ENCODE measurements at places on chromosomes 2 and 18.

- DNase-seq, result peak; percentile 74
These were observed 14.0 kb downstream of the ANXA4 start for GRCh38 chr2:69755862-69756467.

DNA sequence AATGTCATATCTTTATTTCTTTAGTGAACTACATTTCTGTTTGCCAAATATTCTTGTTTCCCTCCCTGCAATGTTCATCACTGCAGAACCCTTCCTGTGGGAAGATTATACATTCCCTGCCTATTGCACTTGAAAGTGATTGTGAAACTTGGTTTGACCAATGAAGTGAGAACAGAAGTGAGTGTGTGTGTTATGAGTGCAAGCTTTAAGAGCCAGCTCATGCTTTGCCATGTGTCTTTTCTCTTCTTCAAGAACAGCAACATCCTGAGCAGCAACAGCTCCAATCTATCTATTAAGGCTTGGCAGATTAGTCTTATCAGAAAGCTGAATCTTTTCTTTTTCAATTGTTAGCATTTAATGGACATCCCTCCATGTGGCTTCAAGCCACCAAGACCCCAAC lies 42.0 kb upstream of the UBE2E3 start:
- DNase-seq, result peak; percentile 23

DNA sequence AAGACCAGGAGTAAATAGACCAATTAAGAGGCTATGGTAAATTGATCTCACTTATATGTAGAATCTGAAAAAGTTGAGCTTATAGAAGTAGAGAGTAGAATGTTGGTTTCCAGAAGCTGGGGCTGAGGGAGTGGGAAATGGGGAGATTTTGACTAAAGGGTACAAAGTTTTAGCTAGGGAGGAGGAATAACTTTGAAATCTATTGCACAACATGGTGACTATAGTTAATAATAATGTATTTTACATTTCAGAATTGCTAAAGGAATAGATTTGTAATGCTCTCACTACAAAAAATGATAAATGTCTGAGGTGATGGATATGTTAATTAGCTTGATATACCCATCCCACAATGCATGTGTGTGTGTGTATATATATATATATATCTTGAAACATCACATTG lies 82.1 kb downstream of the UBR3 start:
- no peak for DNase-seq

- DNase-seq, result no peak
These were observed 226.5 kb upstream of the SPRED2 start for GRCh38 chr2:65658881-65659280.

DNA sequence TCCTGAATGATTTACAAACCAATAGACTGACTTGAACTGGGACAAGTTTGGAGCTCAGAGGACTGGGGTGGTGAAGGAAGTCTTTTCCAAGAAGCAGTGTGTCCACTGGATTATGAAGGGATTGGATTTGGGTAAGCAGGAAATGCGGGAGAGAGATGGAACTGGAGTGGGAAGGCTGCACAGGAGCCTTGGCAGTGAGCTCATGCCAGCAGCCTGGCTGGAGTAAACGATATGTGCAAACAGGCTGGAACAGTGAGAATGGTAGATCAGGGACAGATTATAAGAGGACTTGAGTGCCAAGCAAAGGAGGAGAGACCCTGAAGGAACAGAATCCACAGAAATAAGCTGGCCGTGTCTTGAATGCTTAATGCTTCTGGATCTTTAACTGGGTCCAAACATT lies 121.9 kb upstream of the GATA6 start:
- DNase-seq, result no peak

DNA sequence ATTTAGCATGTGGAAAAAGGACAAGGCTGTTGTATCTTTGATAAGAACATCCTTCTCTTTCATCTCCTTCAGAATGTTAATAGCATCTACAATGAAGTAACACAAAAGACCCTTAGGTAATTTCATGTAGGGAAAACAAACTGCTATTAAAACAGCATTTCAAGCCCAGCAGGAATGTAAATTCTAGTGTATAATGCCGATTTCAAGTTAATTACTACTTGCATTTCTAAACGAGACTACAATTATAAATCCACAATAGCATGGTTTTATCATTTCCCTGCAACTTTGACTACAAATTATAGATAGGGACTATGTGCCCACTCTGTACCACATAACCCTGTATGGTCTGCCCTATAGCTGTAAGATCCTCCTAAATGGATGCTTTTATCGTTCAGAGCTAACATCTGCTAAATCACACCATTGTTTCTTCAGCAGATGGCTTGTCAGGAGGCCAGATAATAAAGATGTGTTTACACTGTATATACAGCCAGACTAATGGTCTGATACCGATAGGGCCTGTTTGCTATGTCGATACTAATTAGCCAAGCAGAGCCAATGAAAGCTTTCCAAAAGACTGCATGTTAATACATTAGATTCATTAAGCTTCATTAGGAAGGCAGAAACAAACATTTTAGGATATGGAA lies 51.9 kb downstream of the LRPPRC start:
- no peak for DNase-seq

DNA sequence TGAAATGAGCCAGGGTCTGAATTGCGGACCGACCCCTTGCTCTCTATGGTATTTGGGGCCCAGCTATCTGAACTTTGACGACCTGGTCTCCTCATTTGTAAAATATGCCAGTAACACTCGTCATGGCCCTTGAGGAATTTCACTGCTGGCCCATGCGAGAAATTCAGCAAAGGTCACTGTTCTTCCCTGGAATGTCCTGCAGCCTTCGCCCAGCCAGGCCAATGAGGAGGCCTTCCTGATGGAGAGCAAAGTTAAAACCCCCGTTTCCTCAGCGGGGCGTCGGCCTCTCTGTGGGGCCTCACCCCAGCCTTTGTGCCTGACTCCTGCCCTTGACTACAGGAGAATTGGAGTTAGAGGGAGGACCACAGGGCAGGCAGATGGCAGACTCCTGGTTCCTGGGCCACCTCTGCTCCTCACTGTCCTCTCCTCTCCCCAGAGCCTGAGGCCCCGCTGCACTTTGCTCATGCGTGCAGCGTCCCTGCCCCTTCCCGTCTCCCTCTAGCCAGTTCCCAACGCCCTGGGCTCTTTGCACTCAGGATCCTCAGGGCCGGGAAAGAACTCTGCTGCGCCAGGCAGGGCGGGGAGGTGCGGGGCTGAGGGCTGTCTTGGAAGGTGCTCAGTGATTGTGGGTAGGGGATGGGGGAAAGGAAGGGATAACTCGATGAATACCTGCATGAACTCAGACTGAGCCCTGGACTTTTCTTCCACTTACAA lies 257.0 kb upstream of the RAB6C start:
- DNase-seq, result no peak

- DNase-seq, result no peak
These were observed 344.4 kb upstream of the SLC39A10 start for GRCh38 chr2:195312662-195313061.

GRCh38 chr2:241895712-241896641 lies 26.4 kb downstream of the RTP5 start:
- DNase-seq, result no peak

DNA sequence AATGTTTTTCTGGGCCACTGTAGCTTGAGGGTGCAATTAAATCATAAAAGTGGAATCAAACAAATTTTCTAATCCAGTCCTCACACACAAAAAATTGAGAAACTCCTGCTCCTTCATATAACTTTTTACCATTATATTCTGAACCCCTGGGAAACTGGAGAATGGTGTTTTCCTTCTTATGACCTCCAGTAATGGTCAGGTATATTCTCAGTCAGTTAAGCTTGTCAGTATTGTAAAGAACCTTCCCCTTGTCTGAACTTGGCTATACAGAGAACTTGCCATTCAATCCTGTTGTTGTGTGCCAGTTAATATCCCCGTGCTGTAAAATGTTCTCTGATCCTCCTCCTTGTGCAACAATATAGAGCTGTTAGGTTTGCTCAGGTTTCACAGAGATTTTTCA lies 39.5 kb downstream of the ZNF804A start:
- no peak for DNase-seq

- DNase-seq, result peak; percentile 96
These were observed 145.3 kb downstream of the C1D start for GRCh38 chr2:67917332-67918054.

- peak; percentile 62 for DNase-seq
These were observed 146.3 kb downstream of the WDSUB1 start for GRCh38 chr2:159140070-159140769.

- DNase-seq, result no peak
These were observed 16.5 kb upstream of the FIGN start for GRCh38 chr2:163752267-163752666.

- no peak for DNase-seq
These were observed 30.5 kb upstream of the MAL start for GRCh38 chr2:94994914-94995552.

DNA sequence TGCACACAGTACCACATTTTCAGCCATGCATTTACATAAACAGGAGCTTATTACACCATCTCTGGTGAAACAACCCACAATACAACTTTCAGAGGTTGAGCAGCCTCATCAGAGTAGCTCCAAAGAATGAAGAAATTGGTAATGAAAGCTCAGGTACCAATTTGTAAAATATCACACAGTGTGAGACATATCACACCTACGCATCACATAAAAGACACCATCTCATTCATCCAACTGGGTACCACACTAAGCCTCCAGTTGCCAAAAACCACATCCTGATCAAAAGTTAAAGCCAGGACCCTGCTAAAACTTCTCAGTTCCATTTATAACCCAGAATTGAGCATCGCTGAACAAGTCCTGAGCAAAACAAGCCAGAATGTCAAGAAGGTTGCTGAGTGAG lies 4.6 kb downstream of the TMEM163 start:
- DNase-seq, result no peak

- DNase-seq, result no peak
These were observed 23.0 kb downstream of the TMEM247 start for GRCh38 chr2:46502291-46502885.

DNA sequence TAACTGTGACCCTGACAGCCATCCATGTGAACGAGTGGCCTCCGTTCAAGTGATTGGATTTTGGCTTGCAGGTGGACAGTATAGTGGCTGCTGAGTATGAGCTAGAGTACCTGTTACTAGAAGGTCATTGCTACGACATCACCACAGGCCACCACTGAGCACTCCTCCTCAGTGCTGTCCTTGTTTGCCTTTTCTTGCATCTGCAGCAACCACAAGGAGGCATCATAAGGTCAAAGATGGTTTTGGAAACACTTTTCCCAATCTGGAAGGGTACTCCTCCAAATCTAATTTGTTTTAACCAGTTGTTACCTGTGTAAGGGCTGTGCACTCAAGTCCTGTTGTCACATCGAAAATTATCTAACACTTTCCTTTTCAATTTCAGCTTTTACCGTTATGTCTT lies 81.2 kb downstream of the UGGT1 start:
- DNase-seq, result no peak

GRCh38 chr2:128324897-128325410 lies 6.3 kb upstream of the HS6ST1 start:
- no peak for DNase-seq

- DNase-seq, result peak; percentile 87
These were observed 91.2 kb downstream of the TWIST2 start for GRCh38 chr2:238939074-238939473.

DNA sequence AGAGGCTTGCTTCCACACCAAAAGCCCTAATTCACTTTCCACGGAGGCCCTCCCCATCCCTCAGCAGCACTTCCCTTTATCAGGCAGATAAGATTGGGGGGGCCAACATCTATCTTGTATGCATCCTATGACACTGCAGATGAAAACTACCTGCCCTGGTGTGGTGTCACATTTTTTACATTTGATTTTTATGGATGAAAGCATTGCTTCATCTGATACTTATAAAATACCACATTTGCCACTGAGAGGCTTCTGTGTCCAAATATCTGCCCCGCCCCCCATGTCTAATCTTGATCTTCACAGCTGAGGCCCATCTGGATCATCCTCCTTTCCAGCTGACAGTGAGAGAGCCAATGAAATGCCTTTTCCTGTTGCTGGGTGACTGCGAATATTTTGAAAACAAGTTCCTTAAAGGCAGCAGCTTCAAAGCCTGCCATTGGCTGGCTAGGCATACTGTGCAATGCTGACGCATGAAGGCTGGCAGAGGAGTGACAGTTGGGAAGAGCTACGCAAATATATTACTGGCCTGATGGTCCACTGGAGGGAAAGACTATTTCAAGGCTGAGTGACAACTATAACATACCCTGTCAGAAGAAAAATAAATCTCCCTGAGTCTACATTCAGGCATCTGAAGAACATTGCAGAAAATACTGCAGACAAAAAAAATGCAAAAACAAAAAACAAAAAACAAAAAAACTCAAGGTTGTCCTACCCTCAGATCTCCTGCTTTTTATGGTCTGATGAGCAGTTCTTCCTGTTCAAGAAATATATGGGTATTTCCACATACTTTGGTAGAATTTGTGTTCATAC lies 318.7 kb downstream of the PDE11A start:
- peak; percentile 87 for DNase-seq

- no peak for DNase-seq
These were observed at the start of gene CROCC2 for GRCh38 chr2:240906141-240906910. Gene CROCC2 (plus strand): TSS chr2:240906336. CDS start chr2:240906514, 178 bp downstream.

DNA sequence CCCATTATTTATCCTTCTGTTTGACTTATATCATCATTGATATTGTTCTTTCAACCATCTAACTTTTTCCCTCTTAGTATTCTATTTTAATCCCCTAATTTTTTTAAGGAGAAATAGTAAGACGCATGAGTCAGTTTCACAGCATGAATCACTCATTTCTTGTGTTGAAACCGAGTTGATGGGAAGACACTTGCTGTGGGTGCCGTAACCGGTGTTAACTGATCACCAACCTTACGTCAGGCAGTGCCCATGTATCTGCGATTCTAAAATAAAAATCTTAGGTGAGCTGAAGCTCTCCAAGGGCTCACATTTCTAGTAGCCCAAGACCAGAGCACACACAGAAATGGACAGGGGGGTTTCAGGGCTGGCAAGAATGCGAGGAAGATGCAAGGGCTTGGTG lies 348.1 kb downstream of the GALR1 start:
- no peak for DNase-seq

DNA sequence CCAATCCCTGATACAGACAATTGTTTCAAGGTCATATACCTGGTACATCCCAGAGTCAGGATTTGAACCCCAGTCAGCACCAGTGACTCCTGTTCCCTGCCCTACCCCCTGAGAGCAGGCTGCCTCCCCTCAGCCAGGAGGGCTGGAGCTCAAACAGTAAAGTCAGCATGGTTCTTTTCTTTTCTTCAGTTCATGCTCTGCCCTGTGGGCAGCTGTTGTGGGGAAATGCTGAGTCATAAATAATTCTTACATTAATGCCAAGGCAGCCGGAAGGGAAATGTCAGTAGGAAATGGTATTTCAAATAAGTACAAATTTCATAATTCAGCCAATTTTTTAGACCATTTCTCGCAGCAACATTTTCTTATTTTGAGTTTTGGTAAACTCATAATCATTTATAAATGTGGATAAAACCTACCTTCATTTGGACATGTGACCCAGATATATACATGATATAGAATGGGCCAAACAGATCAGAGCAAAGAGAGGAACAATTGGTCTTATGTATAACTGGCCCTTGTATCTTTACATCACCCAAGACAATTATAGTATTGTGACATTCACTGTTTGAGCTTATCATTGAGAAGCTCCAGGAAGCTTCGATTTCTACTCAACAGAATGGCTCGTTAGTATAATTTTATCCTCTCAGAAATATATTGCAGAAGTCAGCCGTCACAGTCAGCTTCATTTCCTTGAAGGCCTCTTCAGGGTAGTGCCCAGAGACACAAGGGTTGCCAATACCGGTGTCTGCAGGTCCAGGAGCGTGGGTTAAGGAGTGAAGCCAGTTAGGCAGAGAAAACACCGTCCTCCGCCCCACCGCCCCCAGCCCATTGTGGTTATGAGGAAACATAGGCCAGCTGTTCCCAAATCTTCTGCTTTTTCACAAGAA lies 28.0 kb upstream of the SCYGR1 start:
- peak; percentile 10 for DNase-seq

Data from GM04504 (cell line).